Stimulated activated CD4-positive, alpha-beta T cell treated with anti-CD3 and anti-CD28 coated beads, Interleukin-1b, Interleukin-23, amount 100 ng/mL, for 1 hour (primary cell): ENCODE measurements at places on chromosomes 11 and 22.

DNA sequence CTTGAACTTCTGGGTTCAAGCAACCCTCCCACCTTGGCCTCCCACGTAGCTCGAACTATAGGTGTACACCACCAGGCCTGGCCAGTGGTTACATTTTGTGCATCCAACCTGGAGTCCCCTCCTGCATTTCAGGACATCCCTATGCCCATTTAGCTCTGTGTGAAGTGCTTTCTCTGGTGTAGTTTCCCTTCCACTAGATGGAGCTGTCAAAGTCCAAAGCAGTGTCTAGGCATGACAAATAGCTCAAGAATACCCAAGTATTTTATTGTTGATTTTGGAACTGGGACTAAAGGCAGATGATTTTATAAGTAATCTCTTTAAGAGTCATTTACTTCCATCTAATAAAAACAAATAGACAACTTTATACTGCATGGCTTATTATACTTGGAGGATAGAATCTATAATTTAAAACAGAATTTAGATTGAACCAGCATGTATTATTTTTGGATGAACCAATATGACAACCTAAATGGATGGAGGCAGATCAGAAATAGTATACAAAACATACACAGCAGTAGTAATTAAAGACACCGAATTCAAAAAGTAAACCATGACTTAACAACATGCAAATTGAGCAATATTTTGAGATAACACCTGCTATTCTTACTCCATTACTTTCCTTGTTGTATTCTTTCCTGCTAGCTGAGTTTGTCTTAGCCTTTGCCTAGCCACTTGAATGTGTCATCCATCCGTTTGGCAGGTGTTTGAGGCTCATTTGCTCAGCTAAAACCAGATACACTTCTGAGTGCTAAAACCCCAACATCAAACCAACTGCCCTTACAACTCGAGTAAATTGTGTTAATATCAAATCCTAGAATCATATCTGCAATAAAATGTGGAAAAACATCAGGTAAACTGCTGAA is 37.7 kb downstream of the EIF4ENIF1 start:
- DNase-seq = no peak

DNA sequence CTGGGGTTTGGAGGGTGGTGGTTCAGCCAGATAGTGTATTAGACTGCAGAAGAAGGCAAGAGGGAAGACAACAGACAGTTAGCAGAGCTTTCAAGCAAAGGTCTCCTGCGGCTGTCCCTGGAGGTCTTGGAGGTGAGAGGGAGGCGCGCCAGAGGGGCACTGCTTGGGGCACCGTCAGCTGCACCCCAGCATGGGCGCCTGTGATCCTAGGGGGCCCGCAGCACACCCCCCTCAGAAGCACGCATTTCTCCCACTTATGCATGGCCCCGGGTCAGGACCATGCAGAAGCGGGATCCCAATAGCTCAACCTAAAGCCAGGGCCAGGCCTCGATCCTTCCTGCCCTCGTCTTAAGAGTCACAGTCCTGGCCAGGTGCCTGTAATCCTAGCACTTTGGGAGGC is 26.5 kb downstream of the FGF4 start:
- no peak for DNase-seq

DNA sequence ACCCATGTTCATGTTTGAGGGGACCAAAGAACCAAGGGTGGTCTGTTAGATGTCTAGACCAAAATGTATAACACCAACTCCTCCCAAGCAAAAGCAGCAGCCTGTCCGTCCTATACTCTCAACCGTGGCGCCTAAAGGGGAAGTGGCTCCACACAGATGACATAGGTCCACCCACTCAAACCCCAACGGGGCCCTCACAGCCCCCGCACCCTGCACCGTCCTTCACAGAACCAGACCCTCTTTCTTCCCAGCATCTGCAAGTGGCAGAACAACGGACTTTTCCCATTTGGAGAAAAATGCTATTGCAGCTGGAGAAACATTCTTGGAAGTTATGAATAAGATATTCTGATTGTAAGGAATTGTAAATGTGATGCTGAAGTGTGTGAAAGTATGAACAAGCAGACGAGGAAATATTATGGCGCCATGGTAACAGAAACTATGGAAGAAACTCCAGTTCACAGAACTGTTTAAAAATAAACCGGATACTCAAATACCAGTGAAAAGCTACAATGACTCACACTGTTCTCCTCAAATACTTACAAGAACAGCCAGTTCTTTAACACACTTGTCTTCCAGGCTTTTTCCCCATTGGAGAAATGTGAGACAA is 76.5 kb upstream of the ARFGAP3 start:
- DNase-seq = no peak

- DNase-seq = no peak
Measured at GRCh38 chr11:115193914-115194801, 310.1 kb downstream of the CADM1 start.

DNA sequence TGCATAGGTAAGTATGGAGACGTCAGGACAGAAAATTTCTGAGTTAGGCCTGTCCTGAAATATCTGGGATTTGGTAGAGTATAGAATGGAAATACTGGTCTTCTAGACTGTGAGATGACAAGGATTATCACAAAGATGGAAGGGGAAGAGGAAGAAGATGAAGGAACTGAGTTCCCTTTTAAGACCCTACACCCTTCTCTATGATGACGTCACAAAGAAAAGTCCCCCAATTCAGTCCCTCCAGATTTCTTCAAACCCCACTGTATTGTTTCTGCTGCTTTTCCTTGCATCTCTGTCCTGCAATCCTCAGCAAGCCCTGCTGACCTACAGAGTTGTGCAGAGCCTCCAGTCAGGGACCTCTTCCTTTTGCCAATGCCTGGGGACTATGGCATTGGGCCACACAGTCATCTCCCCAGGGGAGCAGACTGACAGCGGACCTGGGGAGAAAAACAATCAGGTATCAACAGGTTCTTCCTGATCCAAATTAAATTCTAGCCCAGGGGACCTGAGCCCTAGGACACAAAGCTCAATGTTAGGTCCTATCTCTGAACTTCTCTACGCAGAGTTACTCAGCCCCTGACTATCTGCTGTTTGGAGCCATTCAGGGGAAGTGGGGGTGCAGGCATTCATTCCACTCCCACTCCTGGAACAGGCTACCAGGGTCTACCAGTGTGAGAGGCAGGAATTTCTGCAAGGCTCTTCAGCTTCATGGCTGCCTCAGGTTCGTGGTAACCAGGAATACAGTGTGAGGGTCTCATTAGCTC is 49.2 kb upstream of the POU2AF1 start:
- DNase-seq = no peak

GRCh38 chr22:46162285-46162684 is 12.0 kb downstream of the PPARA start:
- no peak for DNase-seq

DNA sequence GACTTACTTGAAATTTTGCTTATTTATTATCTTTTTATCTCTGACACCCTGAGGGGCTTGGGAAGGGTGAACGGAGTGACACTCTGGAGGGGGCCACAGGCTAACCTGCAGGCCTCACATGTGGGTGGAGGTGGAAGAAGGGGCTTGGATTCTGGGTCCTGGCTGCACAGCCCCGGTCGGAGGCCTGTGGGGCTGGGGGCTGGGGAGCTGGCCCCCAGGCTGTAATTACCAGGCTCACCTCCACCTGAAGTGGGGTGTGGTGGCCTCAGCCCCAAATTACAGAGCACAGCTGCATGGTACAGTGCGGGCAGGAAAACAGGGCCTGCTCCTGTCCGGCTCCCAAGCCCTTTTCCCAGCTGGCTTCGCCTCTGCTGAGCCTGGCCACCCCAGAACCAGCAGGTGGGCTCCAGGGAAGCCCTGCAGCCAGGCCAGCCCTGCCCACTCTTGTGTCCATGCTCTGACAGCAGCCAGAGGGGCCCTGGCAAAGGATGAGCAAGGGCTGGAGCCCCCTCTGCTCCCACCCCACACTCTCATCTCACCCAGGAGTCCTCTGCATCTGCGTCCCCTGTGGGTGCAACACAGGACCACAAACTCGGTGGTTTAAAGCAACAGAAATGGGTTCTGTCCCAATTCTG is 48.0 kb downstream of the IGF2 start:
- DNase-seq = no peak

DNA sequence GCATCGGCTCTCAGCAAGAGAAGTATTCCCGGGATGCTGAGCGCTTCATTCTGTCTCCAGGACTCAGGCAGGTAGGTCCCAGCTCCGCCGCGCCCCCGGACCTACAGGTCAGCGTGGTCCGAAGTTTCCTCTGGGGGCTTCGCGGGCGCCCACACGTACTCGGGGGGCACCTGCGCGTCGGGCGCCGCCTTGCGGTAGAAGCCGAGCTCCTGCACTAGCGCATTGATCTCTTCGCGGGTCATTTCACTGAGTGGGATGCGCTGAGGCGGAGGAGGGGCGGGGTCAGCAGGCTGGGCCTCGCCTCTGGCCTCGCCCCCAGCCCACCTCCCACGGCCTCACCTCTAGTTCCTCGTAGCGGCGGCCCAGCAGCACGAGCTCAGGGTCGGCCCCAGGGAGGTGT is 2.5 kb downstream of the SELENOM start:
- no peak for DNase-seq
